Stimulated activated CD8-positive, alpha-beta memory T cell treated with anti-CD3 and anti-CD28 coated beads, Interleukin-2, amount 100 ng/mL, for 48 hours (primary cell): ENCODE measurements at places on chromosomes 1 and 21.

- no peak for DNase-seq
These were observed 94.5 kb upstream of the RAVER2 start for GRCh38 chr1:64650411-64650810.

DNA sequence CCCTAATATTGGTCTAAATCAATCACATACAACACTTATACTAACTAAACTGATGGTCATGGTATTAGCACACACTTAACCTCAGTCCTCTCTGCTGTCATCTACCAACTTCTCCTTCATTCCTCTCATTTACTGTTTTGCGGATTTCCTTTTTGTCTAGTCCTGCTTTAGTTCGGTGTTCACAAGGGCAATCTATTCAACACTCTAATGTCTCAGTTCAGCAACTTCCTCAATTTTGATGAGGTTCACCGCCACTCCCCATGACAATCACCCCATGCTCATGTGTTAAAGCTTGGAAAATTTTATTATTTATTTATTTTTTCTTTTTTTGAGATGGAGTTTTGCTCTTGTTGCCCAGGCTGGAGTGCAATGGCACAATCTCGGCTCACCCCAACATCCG lies 301.1 kb downstream of the PTPRC start:
- no peak for DNase-seq

GRCh38 chr1:186888367-186888766 lies 59.6 kb downstream of the PLA2G4A start:
- no peak for DNase-seq

- DNase-seq: no peak
These were observed 39.9 kb upstream of the TSPAN2 start for GRCh38 chr1:115129071-115129640.

DNA sequence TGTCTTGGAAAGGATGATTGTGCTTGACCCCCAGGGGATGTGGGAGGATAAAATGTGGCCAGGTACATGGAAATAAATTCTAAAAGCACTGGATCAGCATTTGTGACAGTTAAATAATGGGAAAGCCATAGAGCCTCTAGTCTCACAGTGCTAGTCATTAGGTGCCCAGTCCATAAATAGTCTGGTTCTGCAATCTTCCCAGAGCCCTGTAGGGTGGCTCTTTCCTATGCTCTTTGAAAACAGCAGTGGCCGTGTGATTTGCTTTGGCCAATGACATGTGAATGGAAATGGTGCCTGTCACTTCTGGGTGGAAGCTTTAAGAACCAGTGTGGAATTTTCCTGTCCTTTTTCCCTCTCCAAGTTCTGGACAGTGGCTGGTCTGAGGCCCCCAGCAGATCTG lies 113.2 kb downstream of the TRABD2B start:
- DNase-seq: no peak

DNA sequence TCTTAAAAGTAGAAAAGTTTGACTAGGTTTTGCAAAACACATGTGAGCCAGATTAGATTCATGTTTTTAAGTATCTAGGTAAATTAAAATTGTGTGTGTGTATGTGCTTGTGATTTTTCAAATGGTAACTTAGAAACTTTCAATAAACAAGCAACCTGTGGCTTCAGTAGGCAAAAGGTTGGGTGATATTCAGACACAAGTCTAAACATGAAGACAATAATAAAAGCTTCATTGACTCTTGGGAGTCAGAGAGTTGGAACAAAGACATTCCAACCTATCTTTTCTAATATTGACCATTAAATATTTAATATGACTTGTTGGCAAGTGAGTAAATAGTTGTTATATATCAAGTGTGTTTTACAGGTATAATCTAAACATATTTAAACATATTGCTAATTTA lies 1049.6 kb upstream of the ADGRL4 start:
- DNase-seq: no peak

- DNase-seq: no peak
These were observed 225.3 kb upstream of the B3GALT2 start for GRCh38 chr1:193411714-193412113.

DNA sequence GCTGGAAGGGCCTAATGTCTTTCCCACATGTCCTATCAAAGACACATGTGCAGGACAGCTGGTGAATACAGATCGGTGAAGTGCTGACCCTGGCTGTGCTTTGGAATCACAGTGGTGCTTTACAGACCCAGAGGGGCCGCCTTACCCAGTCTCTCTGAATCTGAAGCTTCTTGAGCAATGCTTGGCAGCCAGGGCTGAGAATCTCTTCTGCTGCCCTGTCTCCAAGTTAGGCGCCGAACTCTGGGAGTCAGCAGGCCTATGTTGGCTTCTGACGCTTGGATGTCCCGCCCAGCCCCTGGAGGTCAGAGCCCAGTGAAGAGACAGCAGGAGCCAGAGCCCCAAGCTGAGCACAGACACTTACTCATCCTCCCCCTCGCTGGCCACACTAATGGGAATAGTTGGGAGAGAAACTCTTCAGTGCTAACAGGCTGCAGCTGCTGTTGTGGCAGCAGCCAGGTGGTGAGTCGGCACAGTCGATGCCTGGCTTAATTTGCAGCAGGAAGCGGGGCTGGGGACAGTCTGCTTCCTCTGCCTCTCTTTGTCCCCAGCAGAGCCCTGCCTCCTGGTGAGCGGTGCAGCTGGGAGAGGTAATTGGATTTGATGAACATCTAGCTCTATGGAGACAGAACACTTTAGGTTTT lies 68.1 kb downstream of the URB2 start:
- no peak for DNase-seq

DNA sequence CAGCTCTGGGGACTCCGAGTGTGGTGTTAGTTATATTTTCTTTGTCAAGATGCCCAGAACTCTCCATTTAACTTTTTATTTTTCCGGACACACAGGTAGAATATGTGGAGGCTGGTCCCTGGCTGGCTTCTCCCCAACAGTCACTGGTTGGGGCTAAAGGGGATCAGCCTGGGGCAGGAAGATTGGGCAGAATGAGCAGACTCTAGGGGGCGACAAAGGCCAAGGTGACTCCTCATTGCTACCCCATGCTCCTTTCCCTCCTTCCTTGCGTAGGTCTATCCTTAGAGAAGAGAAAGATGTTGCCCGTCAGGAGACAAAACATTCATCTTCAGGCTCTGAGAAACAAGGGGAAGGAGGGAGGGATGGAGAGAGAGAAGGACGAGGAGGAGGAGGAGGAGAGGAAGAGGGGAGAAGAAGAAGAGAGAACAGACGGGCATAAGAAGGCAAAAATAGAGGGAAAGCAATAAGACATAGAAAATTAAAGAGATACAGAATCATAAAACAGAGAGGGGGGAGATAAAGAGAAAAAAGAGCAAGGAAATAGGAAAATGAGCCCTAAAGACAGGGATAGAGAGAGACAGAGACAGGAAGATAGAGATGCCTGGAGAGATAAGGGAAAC lies 89.9 kb downstream of the FOXD2 start:
- no peak for DNase-seq

DNA sequence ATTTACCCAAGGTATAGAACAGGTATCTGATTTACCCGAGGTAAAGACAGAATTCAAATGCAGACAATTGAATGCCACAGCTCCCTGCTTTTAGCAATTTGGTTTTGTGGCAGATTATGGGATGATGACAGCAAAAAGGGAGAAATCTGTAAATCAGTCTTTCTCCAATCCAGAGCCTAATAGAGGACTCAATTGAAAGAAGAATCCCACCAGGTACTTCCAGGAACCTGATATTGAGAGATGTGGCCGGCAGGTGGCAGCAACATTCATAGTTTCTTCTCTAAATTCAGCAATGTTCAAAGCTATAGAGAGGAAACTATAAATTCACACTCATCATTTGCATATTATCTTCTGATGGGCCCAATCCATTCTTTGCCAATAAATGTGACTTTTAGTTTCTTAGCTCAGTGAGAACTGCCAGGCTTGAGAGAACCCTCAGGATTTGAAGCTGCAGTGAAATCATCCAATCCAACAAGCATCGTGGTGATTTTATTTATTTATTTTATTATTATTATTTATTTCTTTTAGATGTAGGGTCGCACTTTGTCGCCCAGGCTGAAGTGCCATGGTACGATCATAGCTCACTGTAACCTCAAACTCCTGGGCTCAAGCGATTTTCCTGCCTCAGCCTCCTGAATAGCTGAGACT lies 9.8 kb upstream of the PHACTR4 start:
- peak; percentile 72 for DNase-seq

DNA sequence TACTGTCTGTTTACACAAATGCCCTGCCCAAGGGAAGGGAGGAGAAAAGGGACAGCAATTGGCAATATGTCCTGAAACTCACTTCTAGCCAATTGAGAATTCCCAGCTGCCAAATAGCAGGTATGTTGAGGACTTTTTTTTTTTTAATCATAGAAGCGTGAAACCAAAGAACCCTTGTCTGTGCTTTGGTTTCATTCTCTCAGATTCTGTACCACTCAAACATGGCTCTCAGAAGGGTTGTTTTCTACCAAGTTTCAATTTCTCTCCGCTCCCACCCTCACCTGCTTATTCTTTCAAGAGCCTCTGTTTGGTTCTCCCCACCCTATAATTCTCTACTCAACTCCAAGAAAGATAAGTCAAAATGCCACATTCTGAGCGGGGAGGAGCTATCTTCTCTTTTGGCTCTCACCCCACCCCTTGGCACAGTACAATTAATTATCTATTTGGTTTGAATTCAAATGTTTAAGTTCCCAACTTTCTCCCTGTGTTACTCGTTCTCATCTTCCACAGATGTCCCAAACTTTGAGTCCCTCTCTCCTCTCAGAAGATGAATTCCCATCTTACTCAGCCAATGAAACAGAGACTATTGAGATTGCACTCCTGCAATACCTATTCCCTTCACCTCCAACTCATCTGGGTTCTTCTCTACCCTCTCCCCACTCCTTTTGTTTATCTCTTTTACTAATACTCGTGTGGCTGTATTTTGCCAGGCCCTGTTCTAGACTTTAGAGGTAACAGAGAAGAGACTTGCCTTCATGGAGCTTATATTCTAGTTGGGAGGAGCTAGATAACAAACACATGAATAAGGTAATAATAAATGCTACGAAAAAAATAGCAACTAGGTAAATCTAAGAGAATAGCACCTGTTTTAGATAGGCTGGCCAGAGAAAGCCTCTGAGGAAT lies 3.9 kb upstream of the TP53BP2 start:
- no peak for DNase-seq

GRCh38 chr21:33037501-33037900 lies 11.8 kb downstream of the OLIG2 start:
- no peak for DNase-seq

DNA sequence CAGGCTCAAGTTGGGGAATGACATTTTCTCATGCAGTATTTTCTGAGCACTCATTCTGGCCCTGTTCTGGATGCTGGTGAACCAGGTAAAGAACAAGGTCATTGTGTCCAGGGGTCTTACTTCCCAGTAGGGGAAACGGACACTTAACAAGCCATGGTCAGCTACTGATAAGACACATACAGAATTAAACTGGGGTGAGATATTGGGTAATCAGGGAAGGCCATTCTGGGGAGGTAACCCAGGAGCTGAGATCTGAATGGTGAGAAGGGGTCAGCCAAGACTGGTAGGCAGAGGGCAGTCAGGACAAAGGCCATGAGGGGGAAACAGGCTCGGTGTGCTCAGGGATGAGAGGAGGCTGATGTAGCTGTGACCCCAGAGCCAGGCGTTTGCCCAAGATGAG lies 45.8 kb downstream of the RPS6KA1 start:
- DNase-seq: no peak

DNA sequence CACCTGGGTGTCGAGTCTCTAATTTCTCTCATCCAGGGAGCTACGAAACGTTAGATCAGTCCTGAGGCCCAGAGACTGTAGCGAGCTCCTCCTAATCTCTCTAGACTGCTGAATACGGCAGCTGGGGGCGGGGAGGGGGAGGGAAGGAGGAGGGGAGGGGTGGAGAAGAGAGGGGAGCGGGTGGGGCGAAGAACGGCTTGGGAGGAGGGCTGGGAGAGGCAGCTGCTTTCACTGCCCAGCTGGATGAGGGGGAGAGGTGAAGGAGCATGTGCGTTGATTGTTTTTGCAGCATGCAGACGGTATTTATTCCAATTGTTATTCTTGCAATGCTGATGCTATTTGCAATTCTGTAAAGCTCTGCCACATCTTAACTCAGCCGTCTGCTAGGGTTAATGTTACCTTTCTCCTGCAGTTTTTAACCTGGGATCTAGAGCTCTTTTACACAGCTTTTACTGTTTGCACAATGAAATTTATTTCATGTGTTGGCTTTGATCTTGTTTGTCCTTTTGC lies 790 bp downstream of the DNAJC6 start:
- DNase-seq: no peak

- no peak for DNase-seq
These were observed 19.1 kb downstream of the NME7 start for GRCh38 chr1:169348383-169349036.

GRCh38 chr1:12438349-12438924 lies 179.6 kb downstream of the DHRS3 start:
- DNase-seq: no peak

- no peak for DNase-seq
These were observed 8.2 kb downstream of the RBM15 start for GRCh38 chr1:110347182-110347893.

DNA sequence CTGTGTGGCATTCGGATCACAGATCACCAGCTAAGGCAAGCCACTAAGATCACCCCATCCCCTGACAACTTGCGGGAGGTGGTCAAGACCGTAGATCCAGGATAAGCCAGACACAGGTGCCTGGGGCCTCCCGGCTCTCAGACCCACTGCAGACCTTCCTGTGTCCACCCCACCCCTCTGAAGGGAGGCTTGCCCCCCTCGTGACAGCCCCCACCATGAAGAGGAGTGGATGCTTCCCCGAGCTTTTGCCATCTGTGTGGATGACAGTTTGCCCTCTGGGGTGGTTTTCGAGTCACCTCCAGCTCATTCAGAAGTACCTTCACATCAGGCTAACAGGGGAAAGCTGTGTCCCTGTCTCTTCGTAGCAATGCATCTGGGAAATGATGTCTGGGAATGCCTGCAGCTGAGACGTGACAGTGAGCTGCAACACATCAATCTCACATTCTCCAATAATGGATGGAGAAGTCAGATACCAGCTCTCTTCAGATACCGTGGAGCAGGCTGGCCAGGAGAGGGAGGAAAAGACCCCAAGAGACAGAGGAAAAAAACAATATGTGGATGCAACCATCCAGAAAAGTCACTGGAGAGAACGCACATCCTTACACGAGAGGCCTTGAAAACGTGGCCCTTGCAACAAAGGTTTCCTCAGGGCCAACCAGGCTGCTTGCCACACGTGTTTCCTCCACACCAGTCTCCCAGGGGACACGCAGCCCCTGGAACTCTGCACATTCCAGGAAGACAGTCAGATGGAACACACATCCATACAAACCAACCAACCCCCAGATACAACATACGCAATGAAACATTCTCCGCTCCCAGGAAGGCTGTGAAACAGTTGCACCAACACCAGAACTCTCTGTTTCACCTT lies 20.4 kb upstream of the FHAD1 start:
- no peak for DNase-seq

- no peak for DNase-seq
These were observed 13.5 kb downstream of the KCNT2 start for GRCh38 chr1:196594700-196595099.

DNA sequence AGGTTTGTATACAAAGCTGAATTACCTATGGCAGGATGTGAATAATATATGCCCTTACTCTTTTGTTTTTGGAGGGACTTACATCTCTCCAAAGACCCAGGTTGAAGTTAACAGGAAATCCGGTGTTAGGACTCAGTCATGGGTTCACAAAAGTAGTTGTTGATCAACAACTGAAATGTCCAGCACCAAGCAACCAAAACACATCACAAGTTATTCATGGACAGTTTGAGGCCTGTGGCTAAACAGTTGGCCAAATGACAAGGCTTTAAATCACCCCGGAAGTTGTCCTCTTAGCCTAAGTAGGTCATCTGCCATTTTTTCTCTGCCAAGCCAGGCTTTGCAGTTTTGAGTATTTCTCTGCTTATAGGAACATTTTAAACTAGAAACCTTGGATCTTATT lies 89.9 kb downstream of the CD247 start:
- DNase-seq: no peak
